ENCODE measurements at places on chromosomes 11 and 22. TPM values are rescaled to one million over a fixed set of nuclear protein-coding genes. Genes with fewer than 3 reads are reported as not detected.

BACE1 gene
- total RNA-seq = 40.5 TPM

CCT8L2 gene
- not detected for total RNA-seq

AASDHPPT gene
- 45.9 TPM for total RNA-seq

SLN gene
- not detected for total RNA-seq

PNPLA5 gene
- total RNA-seq = not detected

VSTM5 gene
- not detected for total RNA-seq

MS4A10 gene
- total RNA-seq = not detected
